Mucosa of gallbladder (tissue), 1 donor: ENCODE measurements at places on chromosomes 13 and 19.

- no peak for DNase-seq
Measured at GRCh38 chr13:37319031-37319443, 213.6 kb upstream of the CSNK1A1L start.

GRCh38 chr19:54918499-54918898, 12.6 kb downstream of the NCR1 start:
- DNase-seq = no peak

DNA sequence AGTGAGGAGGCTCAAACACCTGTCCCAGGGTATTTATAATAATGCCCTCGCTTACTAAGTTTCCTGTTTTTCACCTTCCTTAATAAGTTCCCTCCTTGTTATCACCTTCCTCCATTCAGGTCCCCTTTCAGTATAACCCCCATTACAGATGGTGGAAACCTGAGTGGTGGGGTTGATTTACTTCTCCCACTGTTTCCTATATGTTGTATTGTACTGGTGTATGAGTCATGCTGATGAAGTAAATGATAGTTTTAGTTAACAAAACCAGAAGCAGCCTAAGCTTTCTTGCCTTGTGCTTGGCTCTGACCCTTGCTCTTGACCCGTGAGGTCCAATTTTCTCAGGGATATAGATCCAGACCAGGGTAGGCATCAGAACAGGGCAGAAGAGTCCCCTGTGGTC, 22.3 kb upstream of the TNFSF11 start:
- DNase-seq = no peak

- DNase-seq = no peak
Measured at GRCh38 chr19:14786421-14786851, 8.1 kb upstream of the ADGRE2 start.
